ENCODE measurements at places on chromosomes 7 and 10.
A peak's percentile ranks its signal among the peaks of the same experiment; 100 is the strongest.

GRCh38 chr7:157412021-157412443 is 75.2 kb downstream of the DNAJB6 start:
- peak; percentile 65 for DNase-seq

DNA sequence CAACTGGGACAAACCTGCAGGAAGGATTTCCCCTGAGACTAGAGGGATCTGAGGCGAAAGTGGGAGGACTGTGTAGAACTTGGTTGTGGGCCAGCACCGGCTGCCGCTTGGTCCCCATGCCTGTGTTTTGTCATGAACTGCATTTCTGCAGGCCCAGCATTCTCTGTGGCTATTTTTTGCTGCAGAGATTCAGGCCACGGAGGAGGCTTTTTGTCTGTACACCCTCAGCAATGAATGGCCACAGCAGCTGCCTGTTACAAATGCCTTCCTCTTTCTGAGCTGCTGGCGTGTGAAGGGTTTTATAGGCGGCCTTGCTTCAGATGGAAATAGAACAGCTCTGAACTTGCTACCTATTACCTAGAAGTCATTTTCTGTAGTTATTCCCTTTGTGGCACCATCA is 164.4 kb downstream of the SH2D4B start:
- DNase-seq = peak; percentile 24

GRCh38 chr10:14601326-14601725 is 173.4 kb downstream of the FAM107B start:
- no peak for DNase-seq

DNA sequence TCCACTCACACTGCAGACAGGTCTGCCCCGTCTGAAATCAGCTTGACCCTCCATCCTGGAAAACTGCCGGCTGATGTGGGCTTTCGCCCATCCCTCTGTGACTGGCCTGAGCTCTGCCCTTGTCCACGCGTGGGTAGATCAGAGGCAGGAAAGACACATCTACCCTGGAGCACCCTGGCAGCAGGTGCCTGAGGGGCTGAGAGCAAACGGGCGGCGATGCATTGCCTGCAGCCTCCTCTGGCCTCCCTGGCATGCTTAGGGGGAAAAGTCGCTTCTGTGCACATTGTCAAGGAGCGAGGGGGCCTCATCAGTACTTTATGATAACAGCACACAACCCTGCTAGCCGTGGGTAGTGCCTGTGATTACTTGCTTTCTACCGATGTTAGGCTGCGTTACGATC is 109.4 kb downstream of the ADARB2 start:
- DNase-seq = no peak

DNA sequence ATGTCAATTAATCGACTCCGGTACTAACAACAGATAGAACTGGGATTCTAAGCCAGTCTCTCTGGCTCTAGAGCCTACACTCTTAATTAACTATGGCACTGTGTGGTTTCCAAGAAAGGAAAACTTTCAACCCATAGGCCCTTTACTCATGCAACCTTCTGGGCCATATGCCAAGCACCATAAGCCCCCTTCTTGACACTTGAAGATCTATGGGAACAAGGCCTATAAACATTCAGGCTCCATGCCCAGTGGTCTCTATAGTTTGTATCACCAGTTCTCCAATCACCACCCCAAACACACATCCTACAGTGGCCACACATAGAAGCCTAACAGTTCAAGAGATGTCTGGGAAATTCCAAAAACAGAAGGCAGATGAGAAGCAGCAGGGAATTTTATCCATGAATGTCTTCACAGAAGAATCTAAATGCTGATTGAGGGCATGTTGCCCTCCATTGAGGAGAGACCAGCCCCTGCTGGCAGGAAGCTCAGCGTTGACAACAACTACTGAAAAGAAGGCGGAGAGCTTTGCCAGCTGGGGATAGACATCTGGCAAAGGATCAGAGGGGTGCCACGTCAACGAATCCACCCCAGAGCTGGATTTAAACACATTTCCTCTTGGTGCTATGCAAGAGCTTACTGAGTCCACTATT is 64.4 kb downstream of the GRM3 start:
- no peak for DNase-seq

DNA sequence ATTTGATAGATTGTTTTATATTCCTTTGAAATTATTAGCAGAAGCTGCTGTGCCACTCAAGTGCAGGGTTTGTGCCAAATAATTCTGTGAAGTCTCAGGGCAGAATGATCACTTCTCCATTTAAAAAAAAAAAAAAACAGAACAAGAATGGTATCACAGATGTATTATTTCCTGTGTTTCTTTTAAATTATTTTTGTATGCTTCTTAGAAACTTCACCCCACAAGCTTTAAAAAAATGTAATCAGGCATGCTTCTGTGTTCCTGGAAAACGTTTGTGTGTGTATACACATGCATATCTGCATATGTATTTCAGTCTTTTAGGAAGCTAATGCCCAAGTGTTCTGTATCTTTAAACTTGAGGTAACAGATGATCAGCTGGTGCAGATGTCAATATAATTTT is 6.3 kb upstream of the CD36 start:
- peak; percentile 73 for DNase-seq

DNA sequence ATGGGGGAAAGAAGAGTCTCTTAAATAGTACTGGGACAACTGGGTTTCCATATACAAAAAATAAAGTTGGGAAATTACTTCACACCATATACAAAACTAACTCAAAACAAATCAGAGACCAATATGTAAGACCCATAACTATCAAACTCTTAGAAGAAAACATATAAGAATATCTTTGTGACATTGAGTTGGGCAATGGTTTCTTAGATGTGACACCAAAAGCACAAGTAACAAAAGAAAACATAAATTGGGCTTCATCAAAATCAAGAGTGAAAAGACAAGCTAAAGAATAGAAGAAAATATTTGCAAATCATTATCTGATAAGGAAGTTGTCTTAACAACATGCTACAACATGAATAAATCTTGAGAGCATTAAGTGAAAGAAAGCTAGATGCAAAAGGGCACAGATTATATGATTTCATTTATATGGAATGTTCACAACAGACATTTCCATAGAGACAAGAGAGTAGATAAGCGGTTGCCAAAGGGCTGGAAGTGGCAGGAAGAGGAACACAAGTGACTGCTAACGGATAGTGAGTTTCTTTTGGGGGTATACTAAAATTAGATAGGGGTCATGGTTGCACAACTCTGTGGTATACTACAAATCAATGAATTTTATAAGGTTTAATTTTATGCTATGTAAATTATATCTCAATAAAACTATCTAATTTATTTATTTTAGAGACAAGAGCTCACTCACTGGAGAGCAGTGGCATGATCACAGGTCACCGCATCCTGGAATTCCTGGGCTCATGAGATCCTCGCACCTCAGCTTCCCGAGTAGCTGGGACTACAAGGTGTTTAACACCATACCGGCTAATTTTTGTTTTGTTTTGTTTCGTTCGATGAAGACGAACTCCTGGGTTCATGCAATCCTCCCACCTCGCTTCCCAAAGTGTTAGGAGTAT is 35.4 kb downstream of the JMJD1C start:
- DNase-seq = peak; percentile 67

DNA sequence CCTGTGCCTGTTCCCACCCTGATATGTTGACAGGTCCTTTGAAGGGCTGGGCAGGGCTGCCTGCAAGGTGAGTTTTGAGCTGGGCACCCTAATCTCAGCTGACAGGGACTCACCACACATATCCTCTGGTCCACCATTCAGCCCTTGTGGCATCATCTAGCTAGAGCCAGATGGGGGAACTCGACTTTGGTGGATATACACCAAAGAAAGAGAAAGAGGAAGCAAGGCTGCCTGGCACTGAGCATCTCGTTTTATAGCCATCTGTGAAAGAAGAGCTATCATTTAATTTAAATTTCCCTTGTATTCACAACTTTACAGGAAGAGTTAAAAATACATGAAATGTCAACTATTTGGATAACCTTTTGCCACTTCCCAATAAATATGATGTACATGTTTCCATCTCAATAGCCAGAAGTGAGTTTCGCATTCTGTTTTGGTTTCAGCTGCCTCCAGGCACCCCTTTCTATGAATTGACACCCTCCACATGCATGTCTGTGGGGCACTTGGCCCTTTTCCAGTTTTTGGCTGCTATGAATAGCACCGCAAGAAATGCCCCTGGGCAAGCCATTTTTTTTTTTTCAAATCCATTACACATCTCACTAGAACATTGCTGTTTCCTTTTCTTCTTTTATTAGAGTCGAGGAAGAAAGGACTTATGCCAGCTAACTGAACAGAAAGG is 22.9 kb upstream of the GRB10 start:
- DNase-seq = peak; percentile 38

- peak; percentile 49 for DNase-seq
Measured at GRCh38 chr7:467856-468545, 51.6 kb downstream of the PDGFA start.

DNA sequence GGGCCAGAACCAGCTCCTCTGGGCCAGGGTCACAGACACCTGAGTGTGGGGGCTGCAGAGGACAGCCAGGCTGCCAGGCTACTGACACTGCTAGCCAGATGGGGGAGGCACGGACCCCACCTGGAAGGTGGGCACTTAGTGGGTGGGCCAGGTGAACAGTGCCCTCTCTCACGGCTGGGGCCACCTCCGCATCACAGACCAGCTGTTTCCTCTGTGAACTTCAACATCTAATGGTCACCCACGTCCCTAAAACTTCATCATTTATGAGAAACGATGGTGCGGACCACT is 80.4 kb downstream of the MKI67 start:
- no peak for DNase-seq

GRCh38 chr10:35336921-35337823 is 863 bp downstream of the CCNY start:
- no peak for DNase-seq

DNA sequence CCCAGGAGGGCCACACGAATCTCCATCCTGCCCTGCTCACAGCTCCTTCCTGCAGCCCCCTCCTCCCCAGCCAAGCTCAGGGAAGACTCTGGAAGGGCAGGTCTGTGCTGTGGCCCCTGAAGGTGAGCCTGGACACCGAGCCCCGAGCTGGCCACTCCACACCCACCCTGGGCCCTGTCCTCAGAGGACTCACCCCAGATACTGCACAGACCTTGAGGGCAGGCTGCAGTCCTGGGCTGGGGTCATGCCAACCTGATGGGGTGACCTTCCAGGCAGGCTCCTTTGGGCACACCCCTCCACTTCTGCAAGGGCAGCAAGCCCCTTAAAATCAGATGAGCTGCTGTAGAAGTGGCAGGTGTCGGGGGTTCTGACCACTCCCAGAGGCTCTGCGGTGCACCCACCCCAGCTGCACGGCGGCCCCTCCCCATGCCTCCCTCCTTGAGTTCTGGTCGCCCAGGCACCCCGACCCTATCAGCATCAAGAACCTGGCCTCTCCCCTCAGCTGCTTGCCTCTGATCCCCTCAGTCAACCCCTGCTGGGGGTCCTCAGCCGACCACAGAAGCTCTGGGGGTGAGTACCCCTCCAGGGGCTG is 24.3 kb downstream of the YKT6 start:
- no peak for DNase-seq

GRCh38 chr10:86786368-86786767 is 29.9 kb downstream of the BMPR1A start:
- no peak for DNase-seq

DNA sequence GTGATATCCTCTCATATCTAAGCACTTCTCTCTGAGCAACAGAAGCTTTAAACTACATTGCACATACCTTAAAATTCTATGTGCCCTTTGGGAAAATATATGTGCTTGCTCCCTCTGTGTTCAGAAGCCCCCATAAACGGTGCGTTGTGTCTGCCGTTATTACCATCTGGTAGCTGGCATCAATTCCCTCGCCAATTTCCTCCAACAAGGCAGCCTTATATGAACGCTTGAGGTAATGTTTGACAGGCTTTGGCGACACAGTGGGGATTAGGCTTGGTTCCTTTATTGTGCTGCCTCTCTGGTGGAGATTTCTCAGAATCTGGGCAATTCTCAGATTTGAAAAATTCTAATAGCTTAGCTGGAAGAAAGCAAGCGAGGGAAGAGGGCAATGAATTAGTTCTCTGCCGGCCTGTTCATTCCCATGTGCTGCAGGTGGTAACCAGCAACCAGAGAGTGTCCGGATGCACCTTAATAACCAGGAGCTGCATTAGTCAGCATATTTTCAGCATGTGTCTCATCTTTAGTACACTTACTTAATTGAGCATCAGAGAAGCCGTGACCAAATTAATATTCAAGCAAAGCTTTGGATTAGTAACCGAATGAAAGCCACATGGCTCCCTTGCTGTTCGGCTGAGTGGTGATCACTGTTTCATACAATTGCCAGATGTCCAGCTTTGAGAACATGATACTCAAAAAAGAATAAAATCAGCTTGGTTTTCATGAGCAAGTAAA is 7.3 kb upstream of the PPP1R17 start:
- no peak for DNase-seq

GRCh38 chr10:127408112-127408710 is 140.9 kb upstream of the NPS start:
- DNase-seq = no peak

GRCh38 chr7:25272265-25272664 is 44.0 kb upstream of the NPVF start:
- DNase-seq = no peak

GRCh38 chr7:137360087-137360679 is 16.6 kb upstream of the PTN start:
- no peak for DNase-seq

Measured in MV-4-11 (cell line).